ENCODE measurements at places on chromosomes 7 and 10.

- no peak for DNase-seq
Observed at GRCh38 chr7:158325530-158326381, 261.9 kb downstream of the PTPRN2 start.

DNA sequence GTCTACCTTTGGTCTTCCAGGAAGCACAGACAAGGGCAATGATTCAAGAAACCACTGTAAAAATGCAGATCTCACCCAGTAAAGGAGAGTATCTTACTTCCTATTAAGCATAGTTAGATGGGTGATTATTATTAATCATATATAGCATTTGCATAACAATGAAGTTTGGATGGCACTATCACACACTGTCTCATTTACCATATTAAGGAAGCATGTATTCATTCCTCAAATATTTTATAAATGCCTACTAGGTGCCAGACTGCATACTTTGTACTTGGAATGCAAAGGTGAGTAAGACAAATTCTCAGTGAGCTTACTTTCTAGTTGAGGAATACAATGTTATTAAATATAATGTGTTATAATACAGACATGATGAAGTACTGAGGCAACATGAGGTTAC lies 53.9 kb upstream of the SKAP2 start:
- no peak for DNase-seq

DNA sequence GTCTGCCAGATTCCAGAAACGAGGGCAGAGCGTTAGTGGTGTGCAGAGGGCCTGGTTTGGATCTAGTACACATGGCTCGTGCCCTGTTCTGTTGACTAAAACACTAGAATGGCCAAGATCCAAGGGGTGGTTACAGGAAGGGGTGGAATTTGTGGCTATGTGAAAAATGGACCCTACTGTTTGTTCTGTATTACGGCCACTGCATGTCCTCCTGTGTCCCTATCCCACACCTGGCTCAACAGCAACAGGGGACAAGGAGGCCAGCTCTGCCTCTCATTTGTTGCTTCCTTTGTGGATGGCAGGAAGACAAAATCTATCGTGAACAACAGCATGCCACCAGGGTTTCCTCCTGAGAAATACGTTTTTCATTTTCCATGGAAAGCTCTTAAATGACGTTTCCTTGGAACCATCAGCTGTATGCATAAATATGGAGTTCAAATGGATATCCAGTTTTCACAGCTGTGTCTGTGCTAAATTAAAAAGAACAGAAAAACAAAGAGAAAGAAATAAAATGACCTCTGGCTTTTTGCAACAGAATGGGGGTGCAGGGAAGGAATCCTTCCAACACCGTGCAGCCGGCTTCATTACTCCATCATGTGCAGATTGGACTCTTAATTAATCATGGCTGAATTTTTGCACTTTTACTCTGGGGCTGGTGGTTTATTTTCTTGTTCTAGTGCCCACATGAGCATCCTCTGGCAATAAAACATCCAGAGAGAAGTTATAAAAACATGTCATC lies 318.9 kb downstream of the CXCL12 start:
- no peak for DNase-seq

GRCh38 chr10:79433324-79434222 lies 11.9 kb downstream of the ZCCHC24 start:
- DNase-seq = no peak

DNA sequence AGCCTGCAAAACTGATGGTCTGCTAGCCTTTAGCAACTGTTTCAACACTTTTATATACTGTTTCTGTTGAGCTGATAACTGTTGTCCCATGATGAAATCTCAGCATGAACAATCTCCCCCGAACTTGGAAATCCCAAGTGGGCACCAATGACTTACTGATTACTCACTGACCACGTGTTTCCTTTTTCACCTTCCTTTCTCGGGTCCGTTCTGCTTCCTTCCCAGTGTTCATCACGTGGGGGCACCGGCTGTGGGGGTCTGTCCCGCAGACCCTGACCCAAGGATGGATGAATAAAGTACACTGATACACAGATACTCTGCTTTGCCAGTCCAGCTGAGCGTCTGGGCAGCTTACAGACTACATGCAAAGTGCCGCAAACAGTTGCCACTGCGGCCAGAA lies 39.0 kb upstream of the RASGEF1A start:
- no peak for DNase-seq

- no peak for DNase-seq
Observed at GRCh38 chr10:98408799-98409198, 6.2 kb downstream of the PYROXD2 start.

- no peak for DNase-seq
Observed at GRCh38 chr7:92137557-92137956, 3.3 kb upstream of the CYP51A1 start.

All from stimulated activated CD8-positive, alpha-beta memory T cell treated with anti-CD3 and anti-CD28 coated beads, Interleukin-4, amount 100 ng/mL, for 4 hours (primary cell).